CD8-positive, alpha-beta T cell (primary cell): ENCODE measurements at places on chromosomes 1 and 21. TPM values are rescaled to one million over a fixed set of nuclear protein-coding genes. Genes with fewer than 3 reads are reported as not detected.

The PGLYRP3 gene
- total RNA-seq = not detected

The SPATA17 gene
- not detected for total RNA-seq

The ZNF648 gene
- total RNA-seq = not detected

The CNR2 gene
- total RNA-seq = 0.92 TPM

The ACTL8 gene
- total RNA-seq = not detected

The LCE1A gene
- not detected for total RNA-seq

GRCh38 chr1:173857363-173857917 lies 10.3 kb downstream of the GAS5 start:
- no peak for DNase-seq

DNA sequence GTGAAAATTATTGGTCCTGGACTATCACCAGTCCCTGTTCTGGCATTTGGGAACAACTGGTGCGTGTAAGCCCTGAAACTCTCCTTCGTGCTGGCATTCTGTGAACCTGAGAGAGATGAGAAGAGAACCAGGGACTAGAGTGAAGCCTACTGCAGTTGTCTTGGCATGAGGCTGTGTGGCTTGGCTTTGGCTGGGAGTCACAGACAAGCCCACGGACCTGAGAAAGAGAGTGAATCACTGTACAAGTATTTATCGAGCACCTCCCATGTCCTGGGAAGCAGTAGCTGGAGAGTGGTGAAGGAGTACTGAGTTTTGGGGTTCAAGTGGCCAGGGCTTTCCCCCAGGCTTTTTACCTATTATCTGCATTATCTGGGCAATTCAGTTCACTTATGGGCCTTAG lies 63.3 kb downstream of the FGGY start:
- no peak for DNase-seq

- DNase-seq = no peak
Observed at GRCh38 chr1:247646867-247647266, 32.7 kb downstream of the OR13G1 start.
